GM20000 (cell line): ENCODE measurements at places on chromosomes 13 and 19.

DNA sequence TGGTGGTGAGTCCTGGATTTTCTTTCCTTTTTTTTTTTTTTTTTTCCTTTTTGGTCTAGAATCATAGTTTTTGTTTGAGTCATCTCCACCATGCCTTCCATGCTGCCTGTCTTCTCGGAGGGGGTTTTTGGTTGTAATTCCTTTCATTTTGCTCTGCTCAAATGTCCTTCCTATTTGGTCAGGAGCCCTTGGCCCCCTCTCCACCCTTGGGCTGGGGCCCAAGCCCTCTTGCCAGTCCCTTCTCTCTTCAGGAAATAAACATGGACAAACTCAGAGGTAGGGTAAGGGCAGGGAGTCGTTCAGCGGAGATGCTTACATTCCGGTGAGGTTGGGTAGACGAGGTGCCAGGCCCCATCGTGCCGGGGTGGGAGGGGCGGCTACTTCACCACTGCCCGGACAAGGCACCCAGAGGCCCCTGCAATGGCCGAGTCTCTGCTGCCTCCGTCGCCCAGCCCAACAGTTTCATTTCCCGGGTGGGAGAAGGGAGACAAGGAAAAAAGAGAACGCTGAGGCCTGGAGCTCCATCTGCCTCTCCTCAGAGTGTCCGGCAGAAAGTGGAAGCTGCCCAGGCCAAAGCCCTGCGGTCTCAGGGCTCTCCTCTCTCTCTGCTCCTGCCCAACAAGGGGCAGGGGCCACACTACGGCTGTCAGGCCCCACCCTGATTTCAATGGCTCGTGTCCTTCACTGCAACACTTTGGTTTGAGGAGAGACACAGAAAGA lies 12.7 kb downstream of the ZNF574 start:
- no peak for DNase-seq

DNA sequence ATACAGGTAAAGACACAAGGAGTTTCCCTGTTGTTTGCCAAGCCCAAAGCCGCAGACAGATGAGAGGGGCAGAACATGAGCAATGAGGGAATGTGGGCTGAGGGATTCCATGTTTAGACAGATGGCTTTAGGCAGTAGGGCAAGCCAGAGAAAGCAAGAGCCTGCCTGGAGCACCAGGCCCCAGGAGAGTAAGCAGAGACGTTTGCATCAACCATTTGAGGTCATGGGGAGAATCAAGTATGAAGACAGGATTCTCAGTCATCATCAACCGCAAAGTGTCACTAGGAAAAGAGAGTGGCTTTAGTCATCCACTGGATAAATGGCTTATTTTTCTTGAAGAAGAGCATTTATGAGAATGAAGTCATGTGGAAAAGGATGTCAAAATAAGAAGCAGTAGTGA lies 184.7 kb downstream of the COG6 start:
- DNase-seq, result no peak

- DNase-seq, result no peak
Measured at GRCh38 chr13:77715233-77715891, 17.9 kb downstream of the SLAIN1 start.

DNA sequence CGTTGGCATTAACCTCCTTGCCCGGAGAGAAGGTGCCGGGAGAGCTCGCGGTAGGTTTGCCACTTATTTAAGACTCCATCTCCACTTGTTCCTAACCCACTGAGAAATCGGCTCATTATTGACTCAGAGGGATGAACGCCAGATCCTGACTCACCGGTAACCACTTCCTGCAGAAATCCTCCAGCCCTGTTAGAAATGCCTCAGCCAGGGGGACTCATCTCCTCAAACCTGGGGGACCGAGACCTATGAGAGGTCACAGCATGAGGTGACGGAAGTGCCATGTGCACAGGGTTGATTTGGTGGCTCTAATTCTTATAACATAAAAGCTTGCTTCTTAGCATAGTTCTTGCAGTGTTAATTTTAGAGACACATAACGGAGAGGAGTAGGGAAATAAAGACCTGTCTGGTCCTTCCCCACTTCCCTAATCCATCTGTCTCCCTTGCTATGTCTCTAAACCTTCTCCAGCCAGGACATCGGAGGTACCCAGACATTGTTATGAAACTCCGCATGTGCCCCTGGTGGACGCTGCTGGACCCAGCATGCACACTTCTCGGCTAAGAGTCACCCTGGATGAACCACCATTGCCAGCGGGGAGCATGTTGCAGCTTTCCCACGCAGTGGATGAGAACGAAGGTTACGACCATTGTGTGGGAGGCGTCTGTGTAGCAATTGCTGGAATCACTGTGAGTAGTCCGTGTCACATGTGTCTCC lies 158.9 kb downstream of the EFNB2 start:
- DNase-seq, result no peak

GRCh38 chr19:3359015-3359918 lies 7.1 kb upstream of the NFIC start:
- peak; percentile 96 for DNase-seq

- no peak for DNase-seq
Measured at GRCh38 chr19:42653841-42654240, 59.1 kb upstream of the CEACAM8 start.

DNA sequence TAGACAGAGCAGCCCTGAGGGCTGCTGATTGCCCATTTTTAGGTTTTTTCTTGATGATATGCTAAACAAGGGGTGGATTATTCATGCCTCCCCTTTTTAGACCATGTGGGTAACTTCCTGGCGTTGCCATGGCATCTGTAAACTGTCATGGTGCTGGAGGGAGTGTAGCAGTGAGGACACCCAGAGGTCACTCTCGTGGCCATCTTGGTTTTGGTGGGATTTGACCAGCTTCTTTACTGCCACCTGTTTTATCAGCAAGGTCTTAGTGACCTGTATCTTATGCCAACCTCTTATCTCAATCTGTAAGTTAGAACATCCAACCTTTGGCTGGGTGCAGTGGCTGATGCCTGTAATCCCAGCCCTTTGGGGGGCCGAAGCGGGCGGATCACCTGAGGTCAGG lies 148.0 kb downstream of the PTPRS start:
- DNase-seq, result no peak

GRCh38 chr13:93222976-93223375 lies 3.6 kb upstream of the GPC6 start:
- no peak for DNase-seq

- DNase-seq, result peak; percentile 15
Measured at GRCh38 chr13:34750078-34750931, 191.8 kb upstream of the NBEA start.

GRCh38 chr13:98800078-98800477 lies 47.6 kb upstream of the SLC15A1 start:
- DNase-seq, result no peak

DNA sequence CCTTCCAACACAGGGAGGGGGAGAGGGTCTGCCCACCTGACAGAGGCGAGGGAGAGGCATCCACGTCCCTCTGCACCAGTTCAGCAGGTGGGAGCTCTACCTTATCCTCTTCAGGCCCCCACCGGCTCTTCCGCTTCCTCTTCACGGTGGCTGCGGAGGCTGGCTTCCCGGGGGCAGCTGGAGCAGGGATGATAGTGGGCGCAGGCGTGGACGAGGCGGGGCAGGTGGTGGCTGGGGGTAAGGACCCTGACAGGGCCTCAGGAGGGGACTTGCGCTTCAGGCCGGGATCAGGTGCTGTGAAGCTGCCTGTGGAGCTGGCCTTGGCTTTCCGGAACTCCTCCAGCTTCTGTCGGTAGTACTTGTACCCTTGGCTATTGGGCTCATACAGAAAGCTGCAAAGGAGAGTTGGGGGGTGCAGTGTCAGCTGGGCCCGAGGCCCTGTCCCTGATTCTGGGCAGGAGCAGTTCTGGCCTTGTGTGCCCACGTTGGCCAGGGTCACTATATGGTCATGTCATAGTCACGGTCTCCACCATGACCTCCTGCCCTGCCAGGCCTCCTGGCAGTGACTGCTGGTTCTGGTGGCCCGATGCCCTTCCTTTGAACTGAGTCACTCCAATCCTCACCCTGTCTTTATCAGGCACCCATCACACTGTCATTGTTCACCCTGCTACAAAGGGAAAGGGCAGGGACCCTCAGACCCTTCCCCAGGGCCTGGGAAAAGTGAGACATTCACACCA lies 23.2 kb downstream of the SUGP1 start:
- DNase-seq, result no peak

DNA sequence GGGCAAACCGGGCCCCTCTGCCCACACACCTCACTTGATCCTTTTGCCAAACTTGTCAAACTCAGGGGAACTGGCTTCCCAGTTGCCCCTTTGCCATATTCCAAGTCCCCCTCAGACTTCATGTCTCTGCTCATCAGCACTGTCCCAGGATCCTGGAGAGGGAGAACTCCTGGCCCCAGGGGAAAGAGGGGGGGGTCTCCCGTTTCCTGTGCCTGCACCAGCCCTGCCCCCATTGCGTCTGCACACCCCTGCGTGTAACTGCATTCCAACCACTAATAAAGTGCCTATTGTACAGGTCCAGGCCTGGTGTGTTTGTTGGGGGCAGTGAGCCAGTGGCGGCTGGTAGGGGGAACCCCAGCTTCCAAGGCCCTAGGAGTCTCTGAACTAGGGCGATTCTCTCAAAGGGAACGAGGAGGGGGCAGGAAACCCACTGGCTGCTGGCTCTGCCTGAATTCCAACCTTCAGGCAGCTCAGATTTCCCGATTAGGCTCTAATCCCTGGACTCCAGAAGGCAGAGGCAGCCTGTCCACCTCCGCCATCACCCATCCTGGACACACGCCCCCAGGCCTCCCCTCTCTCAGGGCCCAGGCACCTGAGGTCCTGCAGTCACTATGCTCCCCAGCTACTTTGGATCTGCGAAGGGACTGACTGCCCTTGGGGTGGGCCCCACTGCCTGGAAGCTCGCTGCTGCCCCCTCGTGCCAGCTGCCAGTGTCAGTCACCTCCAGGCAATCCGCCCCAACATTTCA lies 9.7 kb upstream of the ILF3 start:
- peak; percentile 86 for DNase-seq

GRCh38 chr13:99071666-99072065 lies 93.8 kb upstream of the DOCK9 start:
- no peak for DNase-seq

GRCh38 chr19:23378948-23379347 lies 16.3 kb downstream of the ZNF91 start:
- no peak for DNase-seq

- DNase-seq, result no peak
Measured at GRCh38 chr13:65727070-65727469, 1503.1 kb downstream of the PCDH9 start.

- no peak for DNase-seq
Measured at GRCh38 chr13:32752311-32752710, 166.1 kb downstream of the PDS5B start.

GRCh38 chr13:95199896-95200295 lies 101.4 kb downstream of the ABCC4 start:
- DNase-seq, result no peak

DNA sequence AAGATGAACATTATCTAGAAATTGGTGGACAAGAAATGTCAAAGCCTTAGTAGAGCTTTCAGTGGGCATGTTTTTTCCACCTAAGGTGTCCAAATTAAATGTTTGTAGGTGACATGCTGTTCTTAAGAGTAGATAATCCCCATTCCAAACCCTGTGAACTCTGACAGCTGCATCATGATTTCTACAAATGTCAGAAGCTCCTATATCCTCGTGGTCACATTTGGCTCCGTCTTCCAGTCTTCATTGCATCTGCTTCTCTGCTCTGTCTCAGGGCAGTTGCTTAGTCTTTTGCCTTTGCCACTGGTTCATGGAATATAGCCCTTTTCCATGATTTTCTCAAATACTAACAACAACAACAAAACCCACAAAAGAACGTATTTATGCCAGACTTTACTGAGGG lies 234.5 kb downstream of the DLEU7 start:
- no peak for DNase-seq

- DNase-seq, result no peak
Measured at GRCh38 chr13:19818223-19818842, 35.6 kb upstream of the PSPC1 start.

- DNase-seq, result no peak
Measured at GRCh38 chr19:40584007-40584406, 7.3 kb downstream of the SHKBP1 start.

- no peak for DNase-seq
Measured at GRCh38 chr19:10694706-10695307, 6.4 kb upstream of the QTRT1 start.

DNA sequence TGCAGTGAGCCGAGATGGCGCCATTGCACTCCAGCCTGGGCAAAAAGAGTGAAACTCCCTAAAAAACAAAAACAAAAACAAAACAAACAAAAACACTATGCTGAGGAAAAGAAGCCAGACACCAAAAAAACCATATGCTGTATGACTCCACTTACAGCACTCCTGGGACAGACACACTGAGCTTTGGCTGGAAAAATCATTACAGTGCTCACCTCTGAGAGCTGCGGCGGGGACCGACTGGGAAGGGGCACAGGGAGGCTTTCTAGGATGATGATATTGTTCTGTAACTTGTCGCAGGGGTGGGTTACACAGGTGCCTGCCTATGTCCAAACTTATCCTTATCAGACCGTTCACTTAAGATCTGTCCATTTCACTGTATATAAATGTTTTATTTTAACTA lies 7.8 kb downstream of the PNMA8A start:
- no peak for DNase-seq
